CD14-positive monocyte (primary cell): ENCODE measurements at places on chromosomes 1 and 21.

GRCh38 chr1:101595881-101596374, 359.1 kb downstream of the S1PR1 start:
- DNase-seq, result no peak

GRCh38 chr1:77688939-77689338, 6.5 kb upstream of the ZZZ3 start:
- DNase-seq, result no peak

DNA sequence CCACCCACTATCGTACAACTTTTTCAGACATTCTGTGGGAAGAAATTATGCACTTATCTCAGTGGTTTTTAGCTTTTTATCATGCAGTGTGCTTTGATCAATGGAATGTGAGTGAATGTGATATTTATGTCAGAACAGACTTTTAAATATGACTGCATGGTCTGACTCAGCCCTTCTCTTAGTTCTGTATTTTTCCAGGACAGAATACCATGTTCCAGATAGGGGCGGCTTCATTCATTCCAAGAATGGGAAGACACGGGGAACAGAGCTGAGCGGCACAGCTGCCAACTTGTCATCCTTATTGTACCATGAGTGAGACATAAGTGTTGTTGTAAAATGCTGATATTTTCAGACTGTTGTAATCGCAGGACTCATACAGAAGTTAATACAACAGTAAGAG, 214.6 kb upstream of the NCAM2 start:
- no peak for DNase-seq

GRCh38 chr1:34871443-34872132, 12.0 kb upstream of the SMIM12 start:
- no peak for DNase-seq

DNA sequence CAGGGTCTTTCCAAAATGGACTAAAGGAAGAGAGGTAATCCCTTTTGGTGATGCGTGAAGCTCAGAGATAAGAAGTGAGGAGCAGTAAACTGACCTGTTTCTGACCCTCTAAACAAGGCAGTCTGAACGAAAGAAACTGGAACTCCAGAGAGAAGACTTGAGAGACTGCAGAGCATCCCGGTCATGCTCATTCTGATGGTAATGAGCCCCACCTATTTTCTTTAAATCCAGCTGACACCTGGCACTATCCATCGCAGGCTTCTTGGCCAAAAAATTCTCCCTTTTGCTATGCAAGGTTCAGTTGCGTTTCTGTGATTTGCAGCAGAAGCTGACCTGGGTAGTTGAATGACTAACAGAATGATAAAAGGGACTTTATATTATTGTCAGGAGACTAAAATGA, 105.9 kb upstream of the KCNK2 start:
- DNase-seq, result no peak

GRCh38 chr1:244067893-244068292, 16.8 kb downstream of the ZBTB18 start:
- no peak for DNase-seq

GRCh38 chr21:28018741-28019669, 973.7 kb downstream of the LTN1 start:
- DNase-seq, result no peak

DNA sequence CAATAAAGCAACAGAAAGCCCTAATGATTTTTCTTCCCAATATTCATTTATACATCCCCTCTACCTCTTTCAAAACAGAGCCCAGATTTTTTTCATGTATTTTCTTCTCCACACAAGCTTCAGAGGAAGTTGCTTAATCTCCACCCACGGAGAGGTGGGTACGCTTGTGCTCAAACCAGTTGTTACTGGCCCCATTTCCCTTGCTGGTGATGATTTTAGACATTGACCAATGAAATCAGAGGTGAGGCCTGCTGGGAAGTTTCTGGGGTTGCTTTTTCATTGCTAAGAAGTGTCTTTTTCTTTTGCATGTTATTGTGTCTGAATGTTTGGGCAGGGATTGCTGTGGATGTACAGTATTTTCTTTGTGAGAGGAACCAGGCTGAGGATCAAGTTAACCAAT, 448.1 kb upstream of the B3GALT2 start:
- DNase-seq, result no peak

DNA sequence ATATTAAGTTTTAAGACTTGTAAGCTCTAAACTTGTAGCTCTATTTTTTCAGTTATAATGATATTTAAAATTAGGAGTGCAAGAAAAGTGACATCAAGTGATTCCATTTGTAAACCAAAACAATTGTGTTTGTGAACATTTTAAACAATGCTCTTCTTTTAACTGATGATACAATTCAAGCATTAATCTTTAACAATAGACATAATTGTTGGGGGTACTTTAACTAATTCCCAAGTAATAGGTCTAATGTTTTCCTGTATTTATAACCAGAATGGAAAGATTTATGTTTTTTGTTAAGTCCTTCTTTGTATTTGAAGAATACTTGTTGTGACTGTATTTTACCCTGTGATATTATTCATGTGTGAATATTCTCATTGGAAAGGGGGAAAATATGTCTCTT, 6.8 kb downstream of the ATG4C start:
- DNase-seq, result no peak

DNA sequence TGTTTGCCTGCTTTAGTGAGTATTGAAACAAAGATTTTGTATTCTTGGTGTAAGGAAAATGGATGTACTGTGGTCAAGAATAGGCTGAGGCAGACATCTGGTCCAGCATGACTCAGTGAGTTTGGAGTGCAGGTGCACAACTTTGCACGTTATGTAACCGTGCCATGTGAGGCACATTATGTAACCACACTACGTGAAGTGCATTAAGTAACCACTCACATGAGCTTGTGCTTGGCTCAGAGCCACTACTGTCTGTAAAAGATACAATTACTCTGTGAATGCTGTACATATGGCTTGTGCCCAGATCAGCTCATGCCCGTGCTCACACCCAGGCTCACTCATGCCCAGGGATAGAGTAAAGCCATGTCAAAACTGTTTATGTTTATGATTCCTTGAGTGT, 216.8 kb downstream of the CTH start:
- DNase-seq, result no peak

DNA sequence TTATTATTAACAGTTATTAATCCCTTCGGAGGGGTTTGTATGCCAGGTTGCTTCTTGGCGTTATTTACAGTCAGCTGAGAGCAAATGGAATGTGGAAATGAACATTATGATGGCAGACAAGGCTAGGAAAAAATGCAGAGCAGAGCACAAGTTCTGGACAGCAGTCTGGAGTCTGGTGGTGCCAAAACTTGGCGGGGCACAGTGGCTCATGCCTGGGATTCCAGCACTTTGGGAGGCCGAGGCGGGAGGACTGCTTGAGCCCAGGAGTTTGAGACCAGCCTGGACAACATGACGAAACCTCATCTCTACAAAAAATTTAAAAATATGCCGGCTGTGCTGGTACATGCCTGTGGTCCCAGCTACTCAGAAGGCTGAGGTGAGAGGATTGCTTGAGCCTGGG, 67.6 kb downstream of the CDC7 start:
- no peak for DNase-seq

GRCh38 chr1:27658951-27659496, 13.0 kb downstream of the IFI6 start:
- DNase-seq, result peak; percentile 78

DNA sequence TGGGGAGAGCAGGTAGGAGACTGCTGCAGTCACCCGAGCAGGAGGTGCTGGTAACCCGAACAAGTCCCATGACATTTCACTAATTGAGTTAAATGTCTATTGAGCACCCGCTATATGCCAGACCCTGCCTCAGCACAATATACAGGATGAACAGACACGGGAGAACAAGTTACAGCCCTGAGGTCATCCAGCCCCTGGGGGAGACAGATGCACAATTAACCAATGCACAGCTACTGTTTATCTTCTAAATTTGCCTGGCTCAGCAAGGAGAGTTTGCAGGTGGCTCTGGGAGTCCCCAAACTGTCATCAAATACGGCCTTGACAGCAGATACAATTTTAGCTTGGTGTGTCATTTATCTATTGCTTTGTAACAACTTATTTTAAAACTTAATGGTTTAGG, 18.1 kb downstream of the CITED4 start:
- no peak for DNase-seq

DNA sequence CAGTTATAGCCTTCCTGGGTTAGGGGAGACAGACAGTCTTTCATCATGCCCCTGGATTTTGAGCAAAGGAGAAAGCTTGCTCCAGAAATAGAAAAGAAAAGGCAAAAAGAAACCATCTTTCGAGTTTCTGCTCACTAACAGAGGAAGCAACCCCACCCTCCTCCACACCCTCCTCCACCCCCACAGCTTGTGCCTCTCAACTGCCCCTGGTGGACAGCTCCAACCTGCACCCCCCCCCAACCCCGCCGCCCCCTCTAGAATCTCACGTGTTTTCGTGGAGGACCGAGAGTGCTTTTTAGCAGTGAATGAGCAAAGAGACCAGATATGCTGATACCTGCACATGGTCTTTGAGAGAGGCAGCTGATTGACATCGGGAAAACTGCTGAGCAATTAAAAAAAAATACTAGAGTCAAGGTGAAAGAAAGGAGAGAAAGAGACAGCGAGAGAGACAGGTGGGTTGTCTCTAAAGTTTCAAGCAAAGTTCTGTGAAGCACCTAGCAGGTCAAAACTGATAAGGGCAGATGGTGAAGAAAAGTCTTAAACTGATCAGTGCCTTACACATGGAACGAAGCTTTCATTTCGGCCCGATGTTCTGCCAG, 358.3 kb downstream of the KIF26B start:
- peak; percentile 32 for DNase-seq

DNA sequence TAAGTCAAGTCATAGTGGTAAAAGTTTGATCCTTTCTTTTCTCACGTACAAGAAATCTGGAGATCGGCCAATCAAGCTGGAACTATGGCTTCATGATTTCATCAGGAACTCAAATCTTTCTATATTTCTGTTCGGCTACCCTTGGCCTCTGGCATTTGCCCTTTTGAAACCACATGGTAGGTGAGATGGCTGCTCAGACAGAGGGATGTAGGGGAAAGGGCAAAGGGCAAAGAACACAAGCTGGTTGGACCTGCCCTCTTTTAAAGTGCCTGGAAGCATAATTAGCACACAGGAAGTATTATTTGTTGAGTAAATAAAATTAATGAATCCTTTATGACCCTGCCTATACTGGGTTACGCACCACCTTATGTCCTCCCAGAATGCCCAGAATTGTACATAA, 11.5 kb upstream of the RGS1 start:
- DNase-seq, result no peak

DNA sequence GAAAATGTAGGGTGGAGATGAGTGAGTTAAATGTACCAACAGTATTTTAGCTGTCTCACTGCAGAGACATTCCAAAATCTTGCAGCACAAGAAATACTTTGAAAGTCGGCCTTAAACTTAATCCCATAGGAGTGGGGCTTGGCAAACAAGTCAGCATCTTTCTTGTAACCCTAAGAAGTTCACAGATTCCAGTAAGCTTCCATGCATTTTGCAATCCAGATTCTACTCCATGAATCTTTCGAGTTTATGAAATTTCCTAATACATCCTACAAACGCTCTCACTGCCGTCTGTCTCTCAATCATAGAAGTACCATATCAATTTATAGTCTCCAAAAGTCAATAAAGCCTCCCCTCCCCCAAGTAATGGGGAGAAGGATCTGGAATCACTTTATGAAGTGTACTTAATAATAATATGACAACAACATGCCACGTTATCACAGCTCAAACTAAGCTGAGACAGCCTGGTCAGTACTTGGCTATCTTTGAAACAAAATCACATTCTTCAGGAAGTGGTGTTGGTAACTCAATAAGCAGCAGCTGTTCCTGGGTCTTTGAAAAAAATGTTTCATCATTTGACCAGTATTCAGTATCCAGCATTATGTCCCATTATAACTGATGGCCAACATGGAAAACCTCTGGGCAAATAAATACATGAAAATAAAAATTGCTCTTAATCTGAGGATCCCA, 317.4 kb upstream of the RUNX1 start:
- DNase-seq, result no peak

GRCh38 chr1:234862944-234863515, 253.1 kb upstream of the IRF2BP2 start:
- DNase-seq, result no peak

DNA sequence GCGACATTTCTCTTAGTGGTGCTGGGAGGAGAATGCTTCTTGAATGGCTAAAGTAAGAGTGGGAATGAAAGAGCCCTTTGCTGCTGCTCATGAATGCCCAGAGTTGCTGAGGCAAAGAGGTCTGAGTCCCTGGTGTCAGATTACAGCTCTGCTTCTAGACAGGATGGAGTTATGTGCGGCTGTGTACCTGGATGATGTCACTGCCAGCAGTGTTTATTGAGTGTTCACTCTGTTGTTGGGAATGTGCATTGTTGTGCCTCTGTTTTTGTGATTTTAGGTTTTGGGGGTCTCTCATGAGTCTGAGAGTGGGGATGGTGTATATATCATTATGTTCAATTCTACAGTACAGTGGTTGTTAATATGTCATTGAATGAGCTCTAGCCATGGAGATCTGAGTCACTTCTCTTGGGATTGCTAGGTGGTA, 2.7 kb downstream of the CDC14A start:
- DNase-seq, result no peak

DNA sequence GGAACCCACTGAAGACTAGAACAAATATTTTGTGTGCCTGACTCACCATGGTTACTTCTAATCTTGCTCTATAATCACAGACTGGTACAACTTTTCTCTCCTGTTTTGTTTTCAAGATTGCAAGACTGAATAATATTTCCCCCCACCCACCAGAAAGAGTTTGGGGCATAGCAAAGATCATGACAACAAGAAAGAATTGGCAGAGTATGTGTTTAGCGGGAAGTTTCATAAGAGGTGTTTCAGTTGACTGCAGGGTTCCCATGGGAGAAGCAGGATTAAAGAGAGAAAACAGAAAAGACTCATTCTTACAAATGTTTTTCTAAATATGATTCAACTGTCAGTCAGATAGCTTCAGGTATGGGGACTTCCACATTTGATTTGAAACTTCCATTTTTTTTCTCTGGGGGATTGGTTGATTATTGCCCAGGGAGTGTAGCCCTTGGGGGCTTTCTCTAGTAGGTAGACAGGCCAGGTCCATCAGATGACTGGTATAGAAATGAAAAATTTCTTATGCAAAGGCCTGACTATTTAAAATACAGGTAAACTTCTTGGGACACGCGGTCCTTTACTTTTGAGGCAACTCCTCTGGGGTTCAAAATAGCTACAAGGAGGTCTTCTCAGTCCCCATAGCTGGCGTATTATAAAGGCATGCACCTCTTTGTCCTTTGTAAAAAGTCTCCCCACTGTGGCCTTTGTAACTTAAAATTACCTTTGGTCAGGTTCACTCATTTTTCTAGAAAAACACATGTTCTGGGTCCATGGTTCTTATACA, 13.9 kb downstream of the OR14I1 start:
- DNase-seq, result no peak

GRCh38 chr1:30697571-30698376, 25.6 kb downstream of the MATN1 start:
- no peak for DNase-seq
